ENCODE measurements at places on chromosomes 16 and 17.

DNA sequence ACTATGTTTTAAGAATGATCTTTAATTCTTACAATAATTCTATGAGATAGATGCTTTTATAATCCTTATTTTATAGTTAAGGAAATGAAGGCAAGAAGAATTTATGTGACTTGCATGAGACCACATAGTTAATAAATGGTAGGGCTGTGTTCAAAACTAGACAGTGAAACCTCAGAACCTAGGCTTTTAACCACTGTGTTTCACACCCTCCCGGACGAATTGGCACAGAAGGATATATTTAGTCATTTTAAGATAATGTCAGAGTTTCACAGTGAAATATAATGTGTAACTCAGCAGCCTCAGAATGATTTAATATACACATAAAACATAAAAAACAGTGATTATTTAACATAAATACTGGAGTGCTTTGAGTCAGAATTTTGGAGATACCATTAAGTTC, 57.0 kb downstream of the NSRP1 start:
- no peak for DNase-seq

DNA sequence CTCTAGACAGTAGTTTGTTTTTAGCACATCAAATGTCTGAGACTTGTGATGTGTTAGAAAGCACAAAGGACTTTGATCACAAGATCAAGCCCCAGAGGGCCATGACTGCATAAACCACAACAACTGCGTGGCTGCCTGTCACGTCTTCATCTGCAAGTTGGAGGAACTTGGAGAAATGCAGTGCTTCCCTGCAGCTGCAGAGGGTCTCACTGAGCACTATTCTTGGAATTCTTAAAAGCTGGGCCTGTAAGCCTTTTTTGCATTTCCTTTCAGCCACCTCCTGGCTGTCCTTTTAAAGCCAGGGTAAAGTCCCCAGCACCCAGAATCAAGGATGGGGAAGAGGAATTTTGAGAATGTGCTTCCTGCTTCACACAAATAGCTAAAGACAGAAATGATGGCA, 431.3 kb downstream of the MAF start:
- DNase-seq = no peak

- no peak for DNase-seq
Measured at GRCh38 chr17:75338335-75338734, 49.1 kb upstream of the SLC25A19 start.

DNA sequence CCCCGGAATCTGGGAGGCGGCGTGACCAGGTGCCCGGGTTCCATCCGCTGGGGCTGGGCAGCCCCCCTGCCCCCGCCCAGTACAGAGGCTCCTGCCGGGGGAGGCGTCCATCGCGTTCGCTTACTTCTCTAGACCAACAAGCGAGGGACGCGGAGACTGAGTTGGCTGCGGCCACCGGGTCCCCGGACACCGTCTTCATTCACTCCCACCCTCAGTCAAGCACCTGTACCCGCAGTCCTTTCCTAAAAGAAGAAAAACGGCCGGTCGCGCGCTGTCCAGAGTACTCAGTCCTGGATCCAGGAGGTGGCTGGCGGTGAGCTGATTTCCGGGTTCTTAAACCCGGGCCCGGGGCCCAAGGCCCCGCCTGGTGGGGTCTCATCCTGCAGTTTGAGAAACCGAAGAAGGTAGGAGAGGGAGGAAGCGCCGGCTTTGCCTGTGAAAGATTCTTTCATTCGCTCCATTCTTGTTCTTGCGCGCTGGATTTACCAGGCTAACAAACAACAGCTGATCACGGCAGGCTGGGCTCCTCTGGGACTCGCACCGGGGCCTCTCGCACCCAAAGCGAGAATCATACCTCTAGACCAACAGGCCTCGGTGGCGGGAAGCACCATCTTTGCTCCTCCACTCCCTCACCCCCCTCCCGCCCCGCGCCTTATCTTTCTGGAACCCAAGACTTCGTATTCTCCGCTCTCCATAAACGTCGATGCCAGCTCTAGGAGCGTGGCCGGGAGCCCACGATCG, 17.4 kb upstream of the OR1F1 start:
- no peak for DNase-seq

GRCh38 chr17:57914273-57915142, 40.7 kb downstream of the CUEDC1 start:
- no peak for DNase-seq

GRCh38 chr17:36608794-36609497, 7.6 kb downstream of the MRM1 start:
- DNase-seq = no peak

DNA sequence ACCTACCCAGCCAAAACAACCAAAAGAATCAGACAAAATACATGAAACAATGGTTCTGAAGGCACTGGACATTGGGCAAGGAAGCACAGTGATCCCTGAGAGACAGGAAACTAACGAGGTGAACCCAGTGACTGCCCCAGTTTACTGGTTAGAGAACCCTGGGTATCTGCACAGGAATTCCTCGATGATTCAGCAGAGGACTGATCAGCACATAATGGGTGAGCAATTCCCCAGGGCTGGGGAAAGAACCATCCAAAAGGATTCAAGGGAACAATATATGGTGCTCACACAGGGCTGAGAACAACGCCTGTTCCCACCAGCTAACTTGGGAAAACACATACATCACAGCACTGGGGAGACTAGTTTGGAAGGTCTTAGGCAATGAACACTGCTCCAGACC, 167.2 kb downstream of the PARN start:
- DNase-seq = no peak

GRCh38 chr16:73732681-73733080, 563.9 kb upstream of the PSMD7 start:
- no peak for DNase-seq
